ENCODE measurements at places on chromosomes 3 and 15.

- peak; percentile 75 for DNase-seq
These were observed 75.0 kb upstream of the RNU6-1 start for GRCh38 chr15:67914537-67915460.

DNA sequence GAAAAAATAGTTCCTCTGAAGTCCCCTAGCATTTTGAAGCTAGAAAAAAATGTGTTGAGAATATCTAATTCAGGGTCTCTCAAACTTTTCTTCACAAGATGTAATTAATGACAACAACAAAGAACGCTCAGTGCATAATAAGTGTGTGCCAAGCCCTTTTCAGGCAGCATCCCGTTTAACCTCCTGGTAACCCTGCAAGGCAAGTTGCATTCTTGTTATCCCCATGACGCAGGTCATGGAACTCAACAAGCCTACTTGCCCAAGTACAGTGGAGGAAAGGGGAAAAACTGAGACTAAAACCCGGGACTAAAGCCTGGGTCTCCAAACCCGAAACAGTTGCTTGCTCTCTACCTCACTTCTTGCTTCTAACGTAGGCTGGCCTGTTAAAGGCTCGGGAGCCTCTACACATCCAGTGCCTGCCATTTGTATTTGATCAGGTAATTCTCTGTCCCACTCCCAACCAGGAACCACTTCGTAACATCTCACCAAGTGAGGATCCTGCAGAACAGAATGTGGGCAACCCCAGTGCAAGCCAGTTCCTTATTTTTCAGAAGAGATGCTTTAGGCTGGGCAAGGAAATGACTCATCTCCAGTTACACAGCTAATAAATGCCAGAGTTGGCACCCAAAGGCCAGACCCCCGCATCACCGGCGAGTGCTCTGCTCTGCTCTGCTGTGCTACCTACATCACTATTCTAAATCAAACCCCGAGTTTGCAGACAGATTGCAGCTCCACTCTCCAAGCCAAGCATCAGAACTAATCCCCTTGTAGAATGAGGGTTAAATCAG, 28.3 kb downstream of the LMCD1 start:
- no peak for DNase-seq

DNA sequence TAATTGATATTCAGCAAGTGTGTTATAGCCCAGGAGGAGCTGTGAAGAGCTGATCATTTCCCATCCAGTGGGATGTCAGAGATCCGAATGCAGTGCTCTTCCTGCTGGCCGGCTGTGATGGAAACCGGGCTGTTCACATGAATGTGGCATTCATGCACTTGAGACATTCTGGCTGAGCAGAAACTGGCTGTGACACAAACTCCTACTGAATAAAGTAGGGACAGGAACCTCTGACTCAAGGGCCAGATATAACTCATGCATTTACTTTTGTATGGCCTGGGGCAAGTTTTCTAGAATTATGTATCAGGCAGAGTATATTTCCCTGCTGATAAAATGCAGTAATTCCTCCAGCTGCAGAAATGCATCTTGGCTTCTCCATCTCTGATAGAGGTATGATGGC, 83.4 kb upstream of the FAM3D start:
- no peak for DNase-seq

GRCh38 chr3:31485196-31485595, 47.5 kb upstream of the STT3B start:
- DNase-seq, result no peak

- DNase-seq, result no peak
These were observed 6.1 kb upstream of the GLB1 start for GRCh38 chr3:33103034-33103433.

- no peak for DNase-seq
These were observed 6.6 kb upstream of the ATP10A start for GRCh38 chr15:25869701-25870100.

- no peak for DNase-seq
These were observed 101.5 kb upstream of the SATB1 start for GRCh38 chr3:18526667-18527066.

- DNase-seq, result no peak
These were observed 1.5 kb downstream of the SFMBT1 start for GRCh38 chr3:53044371-53044710.

- no peak for DNase-seq
These were observed 36.1 kb downstream of the HMG20A start for GRCh38 chr15:77456746-77457145.

DNA sequence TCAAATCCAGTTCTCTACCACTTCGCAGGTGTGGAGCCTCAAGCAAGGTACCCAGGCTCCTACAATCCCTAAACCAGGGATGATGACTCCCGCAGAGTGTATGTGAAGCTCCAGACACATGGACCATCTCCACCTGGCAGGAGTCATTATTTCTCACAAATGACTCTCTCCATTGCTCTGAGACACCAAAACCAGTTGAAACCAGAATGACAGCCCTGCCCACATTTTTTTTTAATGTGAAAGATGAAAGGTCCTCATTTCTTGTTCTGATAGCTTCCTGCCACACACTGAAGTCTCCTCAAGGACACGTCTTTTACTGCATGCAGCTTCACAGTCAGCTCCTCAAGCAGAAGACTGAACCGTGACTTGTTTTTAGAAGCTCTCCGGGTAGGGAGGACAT, 61.4 kb upstream of the ZBTB38 start:
- no peak for DNase-seq

GRCh38 chr3:27079427-27080257, 289.5 kb downstream of the NEK10 start:
- no peak for DNase-seq

DNA sequence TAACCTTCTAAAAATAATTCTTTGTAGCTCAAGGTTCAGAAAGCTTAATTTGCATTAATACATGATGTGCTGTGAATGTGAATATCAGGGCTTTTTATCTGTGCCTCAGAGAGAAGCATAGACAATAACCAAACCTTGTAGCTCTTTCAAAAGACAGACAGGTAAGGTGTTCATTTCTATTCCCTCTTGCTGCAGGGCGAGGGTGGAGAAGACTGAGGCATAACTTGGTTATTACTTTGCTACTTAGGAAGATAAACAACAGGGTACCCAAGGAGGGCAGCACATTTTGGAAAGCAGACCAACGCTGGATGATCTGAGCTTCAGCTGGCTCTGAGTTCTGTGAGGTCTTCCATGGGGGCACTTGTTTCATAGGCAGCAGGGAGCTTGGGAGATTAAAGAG, 408.6 kb upstream of the RARB start:
- no peak for DNase-seq

GRCh38 chr3:93843981-93844380, 129.7 kb downstream of the PROS1 start:
- no peak for DNase-seq
